ENCODE measurements at places on chromosomes 5 and 9.

- DNase-seq: no peak
Observed at GRCh38 chr9:131013771-131014676, 5.0 kb downstream of the LAMC3 start.

GRCh38 chr5:8953911-8954438 is 591.9 kb downstream of the SEMA5A start:
- DNase-seq: no peak

DNA sequence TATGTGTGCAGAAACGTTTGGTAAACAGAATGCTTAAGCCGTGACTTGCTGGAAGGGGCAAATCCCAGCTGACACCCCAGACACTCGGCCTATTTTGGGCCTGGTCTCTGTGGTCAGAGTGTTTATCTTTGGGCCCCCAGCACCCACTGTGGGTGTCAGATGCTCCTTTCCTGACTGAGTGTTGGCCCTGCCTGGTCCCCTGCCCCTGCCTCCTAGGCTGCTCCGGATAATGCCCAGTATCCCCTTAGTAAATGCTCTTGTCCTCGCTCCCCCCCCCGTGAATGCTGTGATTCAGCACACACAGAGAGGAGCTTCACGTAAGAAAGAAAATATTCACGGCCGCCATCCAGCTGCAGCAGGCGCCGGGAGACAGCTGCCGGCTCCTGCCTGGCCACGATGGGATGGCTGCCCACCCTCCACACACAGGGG is 11.3 kb upstream of the ANGPTL2 start:
- no peak for DNase-seq

- no peak for DNase-seq
Observed at GRCh38 chr9:116644091-116644688, 42.9 kb upstream of the TRIM32 start.

DNA sequence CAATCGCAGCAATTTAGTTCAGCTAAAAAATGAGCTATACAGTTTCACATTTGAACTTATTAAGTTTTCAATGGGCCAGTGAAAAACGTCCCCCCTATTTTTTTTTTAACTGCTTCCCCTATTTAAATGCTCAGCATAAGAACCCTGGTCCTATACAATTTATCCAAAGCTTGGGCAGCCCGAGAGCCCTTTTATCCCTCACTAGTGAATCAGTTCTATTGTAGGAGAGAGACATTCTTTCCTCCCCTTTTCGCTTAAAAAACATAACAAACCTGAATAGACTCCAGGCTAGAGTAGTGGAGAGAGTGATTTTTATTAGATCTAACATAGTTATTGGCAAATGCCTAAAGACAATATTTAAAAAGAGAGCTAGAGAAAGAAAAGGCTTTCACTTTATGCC is 1.4 kb downstream of the LIX1 start:
- no peak for DNase-seq

- peak; percentile 91 for DNase-seq
Observed at GRCh38 chr9:115672477-115673316, 480.9 kb upstream of the PAPPA start.

- DNase-seq: peak; percentile 73
Observed at GRCh38 chr9:118522093-118523028, 818.2 kb downstream of the TLR4 start.

DNA sequence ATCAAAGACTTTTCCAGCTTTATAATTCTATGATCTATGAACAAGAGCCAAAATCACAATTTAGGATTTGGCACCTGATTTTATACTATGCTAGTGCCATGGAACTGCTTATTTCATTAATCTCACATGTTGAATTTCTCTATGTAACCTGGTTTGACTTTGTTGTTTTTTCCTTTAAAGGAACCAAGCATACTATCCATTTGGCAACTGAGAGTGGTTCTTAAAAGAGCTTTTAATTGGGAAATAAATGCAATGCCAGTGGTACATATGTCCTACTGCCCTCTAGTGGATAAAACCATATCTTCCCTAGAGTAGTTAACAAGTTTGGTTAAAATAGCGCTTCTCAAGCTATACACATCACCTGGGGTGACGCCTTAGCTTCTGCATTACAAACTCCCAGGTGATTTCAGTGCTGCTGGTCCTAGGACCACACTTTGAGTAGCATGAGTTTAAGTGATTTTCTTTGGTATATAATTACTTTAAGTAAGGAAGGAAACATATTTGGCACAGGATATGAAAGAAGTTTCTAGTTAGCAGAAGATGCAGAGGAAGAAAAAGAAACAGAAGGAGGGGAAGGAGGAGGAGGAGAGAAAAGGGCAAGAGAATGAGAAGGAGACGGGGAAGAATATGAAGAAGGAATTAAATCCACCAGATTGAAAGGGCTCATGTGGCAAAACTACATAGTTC is 56.8 kb downstream of the FGF10 start:
- DNase-seq: peak; percentile 66
